Frontal cortex (tissue), 4 donors: ENCODE measurements at places on chromosomes 4 and X. TPM values are rescaled to one million over a fixed set of nuclear protein-coding genes. Genes with fewer than 3 reads are reported as not detected.
A peak's percentile ranks its signal among the peaks of the same experiment; 100 is the strongest.

GRCh38 chr4:76987153-76987591, 37.6 kb downstream of the SEPTIN11 start:
- no peak for DNase-seq

Gene PLK4
- 8.2 TPM for total RNA-seq

Gene GPR82
- not detected for total RNA-seq

Gene SCD5
- total RNA-seq: 254 TPM

Gene AREG
- total RNA-seq: not detected

DNA sequence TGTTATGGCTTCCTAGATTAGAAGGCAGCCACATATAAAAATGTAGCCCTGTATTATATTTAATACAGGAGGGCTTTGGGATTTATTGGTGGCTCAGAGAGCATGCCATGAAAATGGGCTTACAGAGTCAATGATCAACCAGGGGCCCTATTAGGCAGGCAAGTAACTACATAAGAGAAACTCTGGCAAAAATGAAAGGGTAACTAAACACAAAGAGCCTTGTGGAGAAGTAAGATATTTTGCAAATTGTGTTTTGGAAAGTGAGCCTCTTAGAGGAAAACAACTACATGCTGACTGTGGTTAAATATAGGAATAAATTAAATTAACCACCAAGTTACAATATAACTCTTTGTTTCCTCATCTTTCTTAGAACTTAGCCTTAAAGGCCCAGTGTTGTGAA, 5.5 kb downstream of the SAT1 start:
- DNase-seq: no peak

DNA sequence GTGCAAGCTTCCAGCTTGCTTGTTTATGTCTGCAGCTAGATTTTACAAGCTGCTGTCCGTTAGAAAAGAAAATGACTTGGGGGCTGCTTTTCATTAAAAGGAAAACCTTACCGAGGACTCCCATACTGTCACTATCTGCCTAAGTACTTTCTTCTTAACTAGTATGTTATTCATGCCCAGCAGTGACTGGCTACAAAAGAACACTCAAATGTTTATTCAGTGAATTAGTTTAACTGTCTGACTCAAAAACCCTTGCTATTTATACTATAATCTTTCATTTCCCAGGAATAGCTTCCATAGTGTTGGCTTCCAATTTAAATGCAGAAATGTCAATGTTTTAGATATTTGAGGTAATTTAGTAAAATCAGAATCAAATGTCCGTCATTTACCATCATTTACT, 164.9 kb downstream of the DTHD1 start:
- DNase-seq: no peak

Gene MAGEC2
- total RNA-seq: not detected

GRCh38 chr4:26272654-26273615, 47.9 kb upstream of the RBPJ start:
- no peak for DNase-seq

Gene KCND1
- total RNA-seq: 0.41 TPM

DNA sequence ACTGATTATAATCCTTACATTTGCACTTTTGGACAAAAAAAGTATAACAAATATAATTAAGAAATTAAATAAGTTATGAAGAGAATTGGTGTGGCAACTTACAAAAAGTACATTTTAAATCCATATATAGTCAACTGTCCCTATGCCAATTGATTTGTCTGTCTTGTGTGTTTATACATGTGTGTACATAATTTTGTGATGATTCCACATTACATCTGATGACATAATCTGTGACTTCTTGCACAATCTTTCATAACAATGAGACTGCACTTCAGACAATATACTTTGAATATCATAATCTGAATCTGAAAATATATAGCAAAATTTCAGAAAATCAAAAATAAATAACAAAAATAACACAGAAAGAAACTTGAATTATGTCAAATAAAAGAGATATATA, 953.4 kb downstream of the FAT4 start:
- no peak for DNase-seq

- DNase-seq: no peak
Measured at GRCh38 chr4:71709961-71710360, 73.9 kb downstream of the GC start.

DNA sequence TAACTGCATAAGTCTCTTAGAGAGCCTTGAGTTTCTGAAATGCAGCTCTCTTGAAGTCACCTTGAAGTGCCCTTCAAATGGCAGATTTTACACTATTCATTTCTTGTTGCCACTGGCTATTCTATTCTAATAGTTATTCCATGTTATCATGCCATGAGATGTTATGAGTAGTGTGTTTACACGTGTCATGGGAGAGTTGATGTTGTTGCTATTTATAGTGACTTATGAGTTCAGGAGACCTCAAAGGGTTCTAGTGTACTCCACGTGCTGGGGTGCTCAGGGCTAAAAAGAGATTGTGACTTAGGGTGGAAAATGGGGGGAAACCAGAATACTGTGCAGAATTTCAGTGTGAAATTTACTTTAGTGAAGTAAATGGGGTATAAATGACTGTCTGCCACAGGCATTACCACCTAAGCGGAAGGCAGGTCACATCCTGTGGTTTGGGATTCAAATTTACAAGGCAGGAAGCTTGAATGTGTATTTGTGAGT, 77.1 kb upstream of the SLC4A4 start:
- no peak for DNase-seq

DNA sequence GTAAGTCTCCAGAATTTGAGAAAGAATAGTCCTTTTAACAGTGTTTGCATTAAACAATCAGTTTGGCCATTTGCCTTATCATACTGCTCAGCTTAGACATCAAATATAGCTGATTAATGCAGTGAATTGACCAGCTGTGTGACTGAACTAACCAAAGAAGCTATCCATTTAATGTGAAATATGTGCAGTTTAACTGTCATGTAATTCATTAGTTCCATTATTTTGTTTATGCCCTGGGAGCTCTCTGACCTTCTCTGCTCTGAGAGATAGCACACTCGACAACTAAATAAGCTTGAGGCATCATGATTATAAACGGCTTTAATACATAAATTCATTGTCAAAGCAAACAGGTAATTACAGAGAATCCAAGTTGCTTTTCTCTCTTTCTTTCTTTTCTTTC, 324.3 kb upstream of the PCDH7 start:
- DNase-seq: no peak

DNA sequence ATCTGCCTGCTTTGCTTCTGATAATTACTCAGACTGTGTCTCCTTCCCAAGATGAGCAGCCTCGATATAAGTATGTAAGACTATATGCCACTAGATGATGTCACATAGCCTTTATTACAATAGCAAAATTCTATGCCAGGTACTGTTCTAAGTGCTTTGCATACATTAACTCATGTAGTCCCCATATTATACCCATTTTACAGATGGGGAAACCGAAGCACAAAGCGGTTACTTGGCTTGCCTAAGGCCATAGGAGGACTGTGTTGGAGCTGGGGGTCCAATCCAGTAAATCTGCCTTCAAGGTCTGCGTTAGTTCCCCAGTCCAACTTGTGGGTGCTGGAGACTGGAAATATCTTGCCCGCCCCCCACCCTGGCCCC, 826 bp upstream of the SCML1 start:
- no peak for DNase-seq

- DNase-seq: no peak
Measured at GRCh38 chr4:151604238-151604637, 156.6 kb downstream of the GATB start.

Gene DCX
- 231 TPM for total RNA-seq

Gene FAM47E
- 4.1 TPM for total RNA-seq

- no peak for DNase-seq
Measured at GRCh38 chr4:71607780-71608677, 175.8 kb downstream of the GC start.

DNA sequence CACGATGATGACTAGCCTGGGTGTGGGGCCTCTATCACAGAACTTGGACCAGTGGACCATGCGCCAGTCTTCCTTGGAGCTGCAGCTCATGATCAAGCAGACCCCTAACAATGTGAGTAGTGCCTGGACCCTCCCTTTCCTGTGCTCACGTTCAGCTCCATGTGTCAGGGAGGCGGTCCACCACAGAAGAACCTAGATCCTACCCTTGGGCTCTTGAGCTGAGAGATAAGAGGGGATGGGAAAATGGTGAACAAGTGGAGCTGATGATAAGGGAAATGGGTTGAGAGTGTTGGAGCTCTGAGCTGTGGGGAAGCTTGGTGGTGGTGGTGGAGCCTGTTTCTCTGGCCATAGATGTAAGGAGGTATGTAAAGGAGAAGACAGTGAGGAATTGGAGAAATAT, 13.1 kb downstream of the MED12 start:
- DNase-seq: no peak

DNA sequence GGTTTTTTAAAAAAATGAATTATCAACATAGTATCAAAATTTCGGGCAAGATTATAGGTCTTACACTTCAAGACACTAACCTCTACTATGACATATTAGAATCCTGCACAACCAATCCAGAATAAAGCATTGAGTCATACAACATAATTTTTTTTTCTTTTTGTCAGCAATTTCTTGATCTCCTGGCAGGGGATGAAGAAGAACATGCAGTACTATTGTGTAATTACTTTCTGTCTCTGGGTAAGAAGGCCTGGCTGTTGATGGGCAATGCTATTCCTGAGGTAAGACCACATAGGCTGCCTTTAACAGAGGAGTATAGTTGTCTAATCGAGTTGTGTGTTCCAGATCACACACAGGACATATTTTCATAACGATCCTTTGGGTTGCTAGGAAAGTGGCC, 67.5 kb downstream of the FBXL5 start:
- DNase-seq: no peak

Gene MAGEH1
- total RNA-seq: 119 TPM

GRCh38 chrX:153525451-153525850, 8.0 kb downstream of the ATP2B3 start:
- DNase-seq: no peak

GRCh38 chrX:49059681-49060085, 884 bp downstream of the CCDC120 start:
- DNase-seq: no peak

DNA sequence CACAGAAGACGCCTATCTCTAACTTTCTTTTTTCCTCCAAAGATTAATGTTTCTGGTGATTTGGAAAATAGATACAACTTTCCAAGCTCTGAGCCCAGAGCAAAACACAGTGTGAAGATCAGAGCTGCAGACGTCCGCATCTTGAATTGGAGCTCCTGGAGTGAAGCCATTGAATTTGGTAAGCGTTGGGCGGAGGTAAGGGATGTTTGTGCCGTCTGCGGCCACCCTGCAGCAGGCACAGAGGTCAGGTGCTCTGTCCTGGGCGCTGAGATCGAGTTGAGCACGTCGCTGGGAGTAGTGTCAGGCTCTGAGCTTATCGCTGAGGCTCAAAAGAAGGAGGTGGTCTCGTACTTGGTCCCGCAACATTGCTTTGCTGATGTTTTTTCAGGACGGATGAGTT, 31.8 kb downstream of the CSF2RA start:
- no peak for DNase-seq

Gene TGIF2LX
- not detected for total RNA-seq

DNA sequence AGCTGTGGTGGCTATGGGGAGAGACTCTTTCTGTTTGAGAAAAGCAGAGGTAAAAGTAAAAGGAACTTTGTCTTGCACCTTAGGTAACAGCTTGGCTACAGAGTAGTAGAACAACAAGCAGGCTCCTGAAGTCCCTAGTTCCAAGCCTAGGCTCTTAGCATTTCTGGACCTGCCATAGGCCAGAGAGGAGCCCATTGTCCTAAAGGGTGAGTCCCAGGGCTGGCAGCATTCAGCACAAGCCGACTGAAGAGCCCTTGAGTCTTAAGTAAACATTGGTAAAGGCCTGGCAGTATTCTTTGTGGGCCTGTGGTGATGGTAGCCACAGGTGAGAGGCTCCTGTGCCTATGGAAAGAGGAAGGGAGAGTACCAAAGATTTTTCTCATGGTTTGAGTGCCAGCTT, 38.2 kb downstream of the CSN3 start:
- DNase-seq: no peak

GRCh38 chrX:132677233-132677716, 188.4 kb upstream of the MBNL3 start:
- no peak for DNase-seq

GRCh38 chrX:50779694-50780093, 34.3 kb downstream of the SHROOM4 start:
- no peak for DNase-seq

DNA sequence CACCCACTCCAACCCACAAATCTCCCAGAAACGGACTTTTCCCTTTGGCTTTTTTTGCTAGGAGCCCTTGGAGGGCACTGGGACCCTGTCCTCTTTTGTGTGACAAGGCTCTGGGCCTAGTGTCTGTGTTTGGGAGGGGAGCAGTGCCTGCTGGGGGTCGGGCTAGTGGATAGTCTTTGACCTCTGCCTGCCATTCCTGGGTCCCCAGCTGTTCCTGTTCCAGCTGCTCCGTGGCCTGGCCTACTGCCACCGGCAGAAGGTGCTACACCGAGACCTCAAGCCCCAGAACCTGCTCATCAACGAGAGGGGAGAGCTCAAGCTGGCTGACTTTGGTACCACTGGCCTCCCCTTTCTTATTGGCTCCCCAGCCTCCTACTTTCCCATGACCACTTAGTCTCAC, 6.7 kb upstream of the USP11 start:
- DNase-seq: no peak

Gene PF4V1
- total RNA-seq: 0.41 TPM

DNA sequence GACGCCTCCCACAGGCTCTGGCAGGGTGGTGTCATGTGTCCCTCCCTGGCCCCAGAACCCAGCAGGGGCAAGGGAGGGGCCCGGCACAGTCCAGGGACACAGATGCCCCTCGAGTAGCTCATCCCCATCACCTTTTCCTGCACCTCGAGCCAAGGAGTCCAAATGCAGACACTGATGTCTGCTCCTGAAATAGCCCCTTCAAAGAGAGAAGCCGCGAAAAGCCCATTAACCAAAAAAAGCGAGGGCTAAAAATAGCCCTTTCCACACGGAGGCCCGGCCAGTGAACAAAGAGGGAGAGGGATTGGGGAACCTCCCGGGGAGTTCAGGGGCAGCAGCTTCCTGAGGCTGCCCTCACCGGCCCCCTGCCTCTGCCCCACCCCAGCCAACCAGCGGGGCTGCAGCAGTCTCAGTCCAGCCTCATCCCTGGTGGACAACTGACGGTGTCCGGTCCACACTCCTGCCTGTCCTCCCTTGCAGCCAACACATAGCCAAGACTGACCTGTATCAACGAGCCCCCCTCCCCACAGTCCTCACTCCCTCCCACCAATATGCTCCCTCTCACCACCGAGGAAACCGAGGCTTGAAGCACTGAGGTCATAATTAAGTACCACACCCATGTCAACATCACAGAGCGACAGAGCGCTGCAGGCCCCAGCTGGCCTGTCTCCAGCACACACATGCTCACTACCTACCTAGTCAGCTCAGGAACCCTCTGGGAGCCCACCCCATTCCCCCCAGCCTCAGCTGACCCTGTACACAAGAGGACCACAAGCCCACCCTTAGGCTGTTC, 23.9 kb downstream of the WDR1 start:
- DNase-seq: peak; percentile 57

DNA sequence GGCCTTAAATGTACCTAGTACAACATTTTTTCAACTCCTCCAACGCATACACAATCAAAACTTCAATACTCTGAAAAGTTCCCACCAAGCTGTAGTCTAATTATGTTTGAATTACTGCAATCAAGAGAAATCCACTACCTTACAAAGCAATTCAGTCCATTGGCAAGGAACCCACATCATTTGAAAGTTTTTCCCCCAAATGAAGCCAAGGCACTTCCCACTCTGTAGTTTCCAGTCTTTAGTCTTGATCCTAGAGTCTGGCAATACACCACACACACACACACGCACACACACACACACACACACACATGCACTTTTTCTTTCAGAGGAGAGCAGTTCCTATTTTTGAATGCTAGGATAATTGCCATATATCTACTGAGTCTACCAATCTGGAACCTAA, 79.6 kb downstream of the ANTXR2 start:
- no peak for DNase-seq

GRCh38 chr4:11131491-11131890, 297.2 kb downstream of the HS3ST1 start:
- DNase-seq: no peak

- no peak for DNase-seq
Measured at GRCh38 chr4:109238746-109239145, 63.7 kb downstream of the COL25A1 start.

Gene RAI2
- 2.9 TPM for total RNA-seq
